Hematopoietic multipotent progenitor cell treated with erythropoietin and hydrocortisone succinate and interleukin-3 and kit ligand, for 4 days (in vitro differentiated cells): ENCODE measurements at places on chromosomes 5 and 9.

GRCh38 chr9:132507670-132508469, 74.5 kb upstream of the BARHL1 start:
- DNase-seq, result peak; percentile 84

- peak; percentile 79 for DNase-seq
Observed at GRCh38 chr9:21812946-21813568, 10.6 kb downstream of the MTAP start.

- no peak for DNase-seq
Observed at GRCh38 chr5:170080786-170081445, 24.8 kb upstream of the FOXI1 start.

DNA sequence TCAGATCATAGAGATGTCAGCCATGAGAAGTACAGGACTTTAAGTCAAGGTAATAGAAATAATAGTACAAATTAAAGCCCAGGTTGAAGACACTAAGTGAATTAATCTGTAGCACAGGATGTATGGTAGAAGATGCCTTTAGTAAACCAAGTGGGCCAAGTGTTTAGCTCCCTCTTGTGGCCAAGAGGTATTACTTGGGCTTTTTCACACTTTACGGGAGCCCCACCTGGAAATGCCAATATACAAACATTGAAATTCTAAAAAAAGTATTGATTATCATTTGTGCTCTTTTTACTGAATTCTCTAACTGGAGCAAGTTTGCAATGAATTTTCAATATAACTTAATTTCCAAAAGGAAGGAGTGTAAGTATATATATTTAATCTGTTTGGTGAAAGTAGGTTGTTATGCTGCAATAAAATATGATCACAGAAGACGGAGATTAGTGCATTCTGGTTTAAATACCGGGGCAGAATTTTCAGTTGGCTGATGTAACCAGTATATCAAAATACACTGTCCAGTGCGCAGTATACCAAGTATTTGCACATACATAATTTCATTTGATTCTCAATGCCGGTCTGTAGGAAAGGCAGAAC, 84.7 kb downstream of the PARP8 start:
- DNase-seq, result peak; percentile 85

GRCh38 chr9:134980516-134980915, 62.8 kb upstream of the FCN1 start:
- no peak for DNase-seq

GRCh38 chr5:136147632-136148031, 15.0 kb downstream of the SMAD5 start:
- no peak for DNase-seq

DNA sequence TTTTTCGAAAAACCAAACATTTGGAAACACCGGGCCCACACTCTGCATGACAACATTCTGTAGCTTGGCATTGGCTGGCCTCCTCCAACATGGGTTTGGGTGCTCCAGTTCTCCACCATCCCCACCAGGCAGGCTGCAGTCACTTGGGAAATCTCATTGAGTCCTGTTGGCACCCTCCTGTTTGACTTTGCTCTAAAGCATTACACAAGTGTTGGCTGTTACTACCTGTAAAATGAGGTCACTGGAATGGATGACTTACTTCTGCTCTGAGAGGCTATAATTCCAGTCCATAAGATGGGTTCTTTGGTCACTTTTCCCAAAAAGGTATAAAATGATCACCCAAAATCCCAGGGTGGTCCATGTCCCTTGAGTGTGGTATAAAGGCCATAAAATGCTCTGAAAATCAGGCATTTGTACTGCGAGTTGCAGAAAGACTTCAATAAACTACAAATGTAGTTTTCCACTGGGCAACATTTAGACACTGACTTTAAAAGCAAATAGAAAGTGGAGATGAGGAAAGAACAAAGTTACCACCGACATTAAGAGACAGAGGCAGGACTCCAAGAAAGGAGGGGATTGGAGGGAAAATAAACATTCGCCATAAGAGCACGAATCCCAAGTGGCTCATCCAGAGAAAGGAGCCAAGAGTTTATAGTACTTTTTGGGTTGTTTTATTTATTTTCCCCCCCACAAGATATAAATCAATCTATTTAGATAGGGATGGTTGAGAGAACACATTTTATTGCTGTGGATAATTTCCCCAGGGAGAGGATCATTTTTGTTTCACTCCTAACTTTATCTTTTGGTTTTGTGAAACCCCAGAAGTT, 295.1 kb downstream of the TLE1 start:
- DNase-seq, result no peak

DNA sequence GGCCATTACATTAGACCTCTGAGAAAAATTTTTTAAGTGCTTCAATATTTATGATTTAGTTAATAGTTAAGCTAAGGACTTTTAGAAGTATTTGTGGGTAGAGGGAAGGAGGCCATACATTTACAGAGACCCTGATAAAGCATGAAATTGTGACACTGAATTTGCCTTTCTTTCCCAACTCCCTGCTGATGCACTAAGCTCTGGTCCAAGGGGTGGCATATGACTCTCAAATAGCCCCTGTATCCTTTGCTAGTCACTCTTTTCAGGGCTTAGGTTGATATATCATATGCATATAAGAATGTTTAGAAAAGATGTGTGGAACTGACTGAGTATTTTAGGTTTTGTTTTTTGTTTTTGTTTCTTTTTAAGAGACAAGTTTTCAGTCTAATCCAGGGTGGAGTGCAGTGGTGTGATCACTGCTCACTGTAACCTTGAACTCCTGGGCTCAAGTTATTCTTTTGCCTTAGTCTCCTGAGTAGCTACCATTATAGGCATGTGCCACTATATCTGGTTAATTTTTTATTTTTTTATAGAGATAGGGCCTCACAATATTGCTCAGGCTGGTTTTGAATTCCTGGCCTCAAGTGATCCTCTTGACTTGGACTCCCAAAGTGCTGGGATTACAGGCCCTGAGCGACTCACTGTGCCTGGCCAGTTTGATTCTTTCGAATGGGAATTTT, 20.5 kb downstream of the KIAA1958 start:
- DNase-seq, result no peak

GRCh38 chr5:3604501-3604900, 8.9 kb downstream of the IRX1 start:
- no peak for DNase-seq

GRCh38 chr5:968881-969280, 39.7 kb upstream of the NKD2 start:
- no peak for DNase-seq

- no peak for DNase-seq
Observed at GRCh38 chr5:73154208-73155006, 18.6 kb upstream of the TMEM174 start.

DNA sequence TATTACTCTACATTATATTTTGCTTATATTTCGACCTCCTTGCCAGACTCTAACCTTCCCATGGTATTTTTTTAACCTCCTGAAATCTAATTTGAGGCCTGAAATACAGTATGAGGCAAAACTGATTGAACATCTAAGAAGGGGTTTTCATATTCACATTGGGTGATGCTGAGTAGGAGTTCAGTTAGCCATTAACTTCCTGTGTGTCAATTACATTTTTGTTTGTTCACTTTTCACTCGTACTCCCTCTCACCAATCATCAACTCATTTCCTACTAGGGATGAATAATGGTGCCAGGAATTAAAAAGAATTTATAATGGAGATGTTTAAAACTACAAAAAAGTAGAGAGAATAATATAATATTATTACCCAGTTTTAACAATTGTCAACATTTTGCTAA, 27.6 kb upstream of the GLRA1 start:
- no peak for DNase-seq

DNA sequence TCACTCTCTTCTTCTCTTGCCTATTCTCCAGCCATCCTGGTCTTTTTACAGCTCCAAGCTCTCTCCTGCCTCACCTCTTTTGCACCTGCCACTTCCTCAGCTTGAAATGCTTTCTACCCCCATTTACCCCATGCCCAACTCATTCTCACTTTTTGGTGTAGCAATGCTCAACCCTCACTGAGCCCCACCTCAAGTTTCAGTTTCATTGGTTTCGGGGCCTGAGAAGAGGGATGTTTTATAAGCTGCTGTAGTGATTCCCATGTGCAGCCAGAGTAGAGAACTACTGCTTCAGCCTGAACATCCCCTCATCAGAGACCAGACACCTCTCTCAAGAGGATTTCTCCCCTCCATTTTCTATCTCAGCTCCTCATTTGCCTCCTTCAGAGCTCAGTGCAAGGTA, 45.2 kb upstream of the FYB1 start:
- DNase-seq, result no peak
